Stimulated activated effector memory CD8-positive, alpha-beta T cell treated with anti-CD3 and anti-CD28 coated beads, Interleukin-12 subunit alpha, Interleukin-12 subunit beta, amount 100 ng/mL, for 72 hours (primary cell): ENCODE measurements at places on chromosomes 3 and 15.

- peak; percentile 83 for DNase-seq
Measured at GRCh38 chr3:4805662-4806061, 173.6 kb upstream of the BHLHE40 start.

DNA sequence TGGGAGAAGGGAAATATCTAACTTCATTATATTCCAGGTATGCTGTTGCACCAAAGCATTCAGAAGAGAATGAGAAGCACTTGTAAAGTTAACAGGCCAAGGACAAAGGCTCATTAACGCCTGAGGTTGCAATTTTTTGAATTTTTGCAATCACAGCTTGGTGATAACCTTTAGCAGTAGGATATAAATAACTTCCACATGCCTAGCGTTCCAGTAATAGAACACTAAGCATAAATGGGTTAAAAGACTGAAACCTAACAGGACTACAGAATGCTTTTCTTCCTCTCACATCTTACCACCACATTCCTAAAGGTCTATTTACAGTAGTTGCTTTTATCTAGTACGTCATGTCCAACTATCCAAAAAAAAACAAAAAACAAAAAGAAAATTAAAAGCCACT, 57.4 kb upstream of the IMPG2 start:
- DNase-seq = no peak

- DNase-seq = no peak
Measured at GRCh38 chr15:49707598-49707997, 86.8 kb downstream of the DTWD1 start.

DNA sequence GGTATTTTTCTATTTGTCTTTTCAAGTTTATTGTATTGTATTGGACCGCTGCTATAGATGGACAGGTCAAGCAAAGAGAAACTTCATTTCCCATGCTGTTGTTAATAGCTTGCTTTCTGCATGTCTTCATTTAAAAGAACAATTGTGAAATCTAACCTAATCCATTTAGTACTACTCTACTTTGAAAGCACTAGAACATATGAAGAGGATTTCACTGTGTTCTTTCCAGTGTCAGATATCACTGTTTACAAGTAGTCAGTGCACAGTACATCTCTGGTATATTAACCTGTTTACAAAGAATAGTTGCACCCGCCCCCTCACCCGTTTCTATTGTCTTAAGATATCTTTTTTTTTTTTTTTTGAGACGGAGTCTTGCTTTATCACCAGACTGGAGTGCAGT, 21.8 kb upstream of the EDEM1 start:
- DNase-seq = no peak

GRCh38 chr3:196688349-196688748, 23.7 kb downstream of the CEP19 start:
- DNase-seq = no peak

GRCh38 chr3:133838296-133838789, 32.7 kb downstream of the SRPRB start:
- DNase-seq = no peak

DNA sequence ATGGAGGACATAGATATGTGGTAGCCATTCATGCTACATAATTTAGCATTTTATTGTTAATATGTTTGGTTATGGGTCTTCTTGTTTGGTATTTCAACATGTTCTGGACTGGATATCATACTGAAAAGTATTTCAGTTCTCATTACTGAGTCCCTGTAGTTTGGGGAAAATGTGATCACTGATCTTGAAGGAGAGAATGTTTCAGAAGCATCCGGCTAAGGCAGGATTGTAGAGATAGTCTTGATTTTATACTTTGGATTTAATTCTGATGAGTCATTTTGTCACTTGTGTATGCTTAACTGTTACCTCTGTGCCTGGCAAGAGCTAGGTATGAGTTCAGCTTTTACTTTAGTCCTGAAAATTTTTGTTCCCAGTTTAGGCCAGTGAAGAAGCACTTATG, 7.1 kb downstream of the CHD2 start:
- no peak for DNase-seq

GRCh38 chr3:171755015-171755589, 55.2 kb downstream of the PLD1 start:
- no peak for DNase-seq

- no peak for DNase-seq
Measured at GRCh38 chr3:188975600-188976314, 196.0 kb upstream of the TPRG1 start.

DNA sequence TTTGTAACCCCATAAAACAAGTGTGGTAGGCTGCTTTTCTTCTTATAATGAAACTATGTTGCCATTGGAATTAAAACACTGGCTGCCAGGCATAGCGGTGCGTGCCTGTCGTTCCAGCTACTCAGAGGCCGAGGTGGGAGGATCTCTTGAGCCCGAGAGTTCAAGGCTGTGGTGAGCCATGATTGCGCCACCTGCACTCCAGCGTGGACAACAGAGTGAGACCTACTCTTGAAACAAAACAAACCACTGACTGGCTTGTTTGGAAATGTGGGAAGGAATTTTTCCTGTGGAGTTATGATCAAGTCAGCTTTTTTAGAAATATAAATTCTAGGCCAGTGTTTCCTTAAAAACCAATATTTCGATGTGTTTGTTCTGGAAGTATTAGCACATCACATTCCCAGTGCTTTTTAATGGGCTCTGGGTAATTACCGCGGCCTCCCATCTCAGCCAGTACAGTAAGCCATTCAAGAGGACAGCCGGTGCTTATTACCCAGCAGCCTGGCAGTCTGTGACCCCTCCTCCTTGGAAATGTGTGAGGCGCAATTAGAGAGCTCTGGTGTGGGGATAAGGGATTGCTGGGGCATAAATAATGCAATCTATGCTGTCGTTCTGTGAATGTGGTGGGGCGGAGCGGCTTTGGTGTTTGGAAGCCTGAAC, 58.3 kb upstream of the TRAK1 start:
- no peak for DNase-seq

GRCh38 chr3:73622091-73622805, 2.5 kb downstream of the PDZRN3 start:
- no peak for DNase-seq

DNA sequence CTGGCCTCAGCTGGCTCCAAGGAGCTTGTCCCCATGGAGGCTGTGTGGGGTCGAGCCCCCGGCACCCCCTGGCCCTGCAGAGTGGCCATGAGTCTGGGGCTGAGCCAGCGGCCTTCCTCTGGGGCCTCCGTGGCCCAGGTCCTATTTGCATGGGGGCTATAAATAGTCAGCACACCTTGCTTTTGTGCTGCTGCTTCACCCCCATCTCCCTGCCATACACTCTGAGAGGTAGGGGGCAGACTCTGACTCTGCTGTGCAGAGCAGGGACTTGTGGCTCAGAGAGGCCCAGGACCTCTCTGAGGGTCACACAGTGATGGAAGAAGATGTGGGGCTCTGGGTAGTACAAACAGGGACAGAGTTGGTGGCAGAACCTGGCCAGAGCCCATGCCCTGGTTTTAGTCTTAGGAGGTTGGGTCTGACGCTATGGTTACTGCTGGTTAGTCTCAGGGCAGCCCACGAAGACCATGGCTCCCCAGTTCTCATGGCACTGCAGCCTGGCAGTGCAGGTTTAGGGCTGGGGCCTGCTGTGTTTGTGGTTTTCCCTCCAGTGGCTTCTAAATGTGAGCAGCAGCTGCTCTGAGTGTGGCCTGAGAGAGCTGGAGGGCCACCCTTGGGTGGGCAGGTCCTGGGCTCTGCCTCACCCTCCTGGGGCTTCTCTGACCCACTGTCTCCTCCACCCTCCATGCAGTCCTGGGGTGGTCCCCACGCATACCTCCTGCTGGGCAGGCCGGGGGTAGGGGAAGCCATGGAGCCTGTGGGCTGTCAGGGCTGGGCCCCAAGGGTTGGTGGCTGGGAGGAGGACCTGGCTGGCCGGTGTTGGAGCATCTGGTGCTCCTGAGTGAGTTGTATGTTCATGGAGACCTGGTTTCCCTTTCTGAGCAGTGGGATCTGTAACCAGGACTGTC, 13.6 kb downstream of the PRKCD start:
- DNase-seq = no peak

DNA sequence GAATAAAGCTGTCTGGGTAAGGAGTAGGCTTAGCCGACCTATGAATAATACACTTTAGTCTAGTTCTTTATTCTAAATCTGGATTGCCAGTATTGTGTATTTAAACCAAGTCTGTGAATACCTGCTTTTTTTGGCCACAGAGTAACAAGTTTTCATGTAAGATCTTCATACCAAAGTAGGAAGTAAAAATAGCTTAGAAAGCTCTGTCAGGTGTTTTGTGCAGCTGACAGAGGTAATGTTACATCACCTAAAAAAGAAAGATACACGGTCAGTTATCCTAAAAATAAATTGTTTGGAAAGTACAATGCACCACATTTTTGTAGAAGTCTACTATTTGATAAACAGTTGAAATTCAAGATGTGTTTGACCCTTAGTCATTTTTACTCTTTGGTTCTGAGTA, 16.5 kb downstream of the CALML4 start:
- DNase-seq = no peak

GRCh38 chr3:34258271-34258998, 460.0 kb downstream of the PDCD6IP start:
- DNase-seq = no peak

GRCh38 chr3:69764121-69764741, 25.0 kb downstream of the MITF start:
- DNase-seq = no peak

DNA sequence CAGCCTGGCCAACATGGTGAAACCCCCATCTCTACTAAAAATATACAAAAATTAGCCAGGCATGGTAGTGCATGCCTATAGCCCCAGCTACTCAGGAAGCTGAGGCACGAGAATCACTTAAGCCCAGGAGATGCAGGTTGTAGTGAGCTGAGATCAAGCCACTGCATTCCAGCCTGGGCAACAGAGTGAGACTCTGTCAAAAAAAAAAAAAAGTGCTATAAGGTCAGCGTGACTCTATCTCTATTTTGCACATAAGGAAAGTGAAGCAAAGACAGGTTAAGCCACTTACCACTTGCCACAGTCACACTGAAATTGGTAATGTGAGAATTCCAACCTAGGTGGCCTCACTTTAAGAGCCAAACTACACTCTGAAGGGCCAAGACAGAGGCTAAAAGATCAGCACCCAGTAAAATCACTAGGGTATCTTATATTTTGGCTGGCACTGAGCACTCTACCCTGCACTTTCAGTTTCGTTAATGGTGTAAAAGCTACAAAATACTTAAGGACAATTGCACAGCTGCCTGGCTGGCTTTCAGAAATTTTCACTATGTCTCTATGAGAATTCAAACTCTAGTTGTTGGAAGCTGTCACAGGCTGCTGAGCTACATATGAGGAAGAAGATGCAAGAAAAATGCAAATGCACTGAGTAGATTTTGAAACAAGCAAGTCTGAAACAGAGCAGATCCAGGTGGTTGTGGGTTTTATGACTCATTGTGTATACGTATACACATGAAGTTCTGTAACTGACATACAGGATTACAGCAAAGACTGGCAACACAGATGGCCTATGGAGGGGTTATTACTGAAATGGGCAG, 32.7 kb downstream of the TRANK1 start:
- peak; percentile 72 for DNase-seq

DNA sequence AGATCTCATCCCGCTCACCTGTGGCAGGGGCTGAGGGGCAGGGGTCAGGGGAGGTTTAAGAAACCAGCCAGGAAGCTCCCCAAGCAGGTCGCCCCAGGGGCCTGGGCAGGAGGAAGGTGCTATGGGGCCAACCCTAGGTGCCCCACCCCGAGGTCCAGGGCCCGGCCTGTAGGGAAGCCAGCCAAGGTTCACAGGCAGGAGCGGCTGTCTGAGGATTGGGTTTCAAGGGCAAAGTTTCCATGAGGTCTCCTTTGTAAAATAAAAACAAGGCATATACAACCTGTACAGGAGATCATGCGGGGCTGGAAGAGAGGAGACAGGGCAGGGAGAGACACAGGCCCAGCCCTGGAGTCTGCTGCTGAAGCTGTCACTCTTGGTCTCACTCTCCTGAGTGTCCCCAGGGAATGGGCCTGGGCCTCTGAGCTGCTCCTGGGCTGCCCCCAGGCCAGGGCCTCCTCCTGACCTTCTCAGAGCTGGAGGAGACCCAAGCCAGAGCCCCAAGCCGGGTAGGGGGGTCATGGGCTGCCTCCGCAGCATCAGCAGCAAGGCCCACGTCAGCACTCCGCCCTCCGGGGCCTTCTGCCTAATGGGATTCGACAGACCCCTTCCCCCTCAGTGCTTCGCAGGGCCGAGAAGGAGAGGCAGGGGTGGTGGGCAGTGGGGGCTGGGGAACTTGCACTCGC, 5.5 kb downstream of the CPLX3 start:
- DNase-seq = no peak

DNA sequence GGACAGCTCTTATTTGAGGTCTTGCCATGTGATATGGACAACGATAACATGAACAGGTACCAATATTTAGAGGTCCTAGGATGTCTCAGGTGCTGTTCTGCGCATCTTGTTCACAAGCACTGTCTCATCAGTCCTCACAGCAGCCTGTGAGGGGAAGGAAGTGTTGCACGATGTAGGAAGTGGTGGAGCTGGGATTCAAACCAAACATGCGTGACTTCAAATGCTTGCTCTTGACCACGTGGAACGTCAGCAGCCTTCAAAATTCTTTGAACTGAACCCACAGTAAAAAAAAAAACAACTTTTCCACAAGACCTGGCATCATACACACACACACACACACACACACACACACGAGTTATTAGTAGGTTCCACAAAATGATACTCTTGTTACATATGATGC, 153.4 kb upstream of the SMAD3 start:
- no peak for DNase-seq

DNA sequence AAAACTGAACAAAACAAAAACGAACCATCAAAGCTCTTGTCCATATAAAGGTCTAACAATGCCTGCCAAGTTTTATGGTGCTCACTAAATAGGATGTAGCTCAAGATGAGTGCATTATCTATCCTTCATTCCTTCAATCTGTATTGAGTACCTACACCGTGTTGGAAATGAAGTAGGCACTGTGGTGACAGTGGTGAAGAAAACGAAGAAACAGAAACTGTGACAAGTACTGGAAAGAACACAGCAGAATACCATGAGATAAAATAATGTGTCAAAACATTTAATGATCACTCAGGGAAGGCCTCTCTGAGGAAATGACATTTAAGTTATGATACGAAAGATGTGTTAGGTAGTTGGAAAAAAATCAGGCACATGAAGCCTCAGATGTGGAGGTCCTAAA, 36.2 kb downstream of the CBLB start:
- no peak for DNase-seq

DNA sequence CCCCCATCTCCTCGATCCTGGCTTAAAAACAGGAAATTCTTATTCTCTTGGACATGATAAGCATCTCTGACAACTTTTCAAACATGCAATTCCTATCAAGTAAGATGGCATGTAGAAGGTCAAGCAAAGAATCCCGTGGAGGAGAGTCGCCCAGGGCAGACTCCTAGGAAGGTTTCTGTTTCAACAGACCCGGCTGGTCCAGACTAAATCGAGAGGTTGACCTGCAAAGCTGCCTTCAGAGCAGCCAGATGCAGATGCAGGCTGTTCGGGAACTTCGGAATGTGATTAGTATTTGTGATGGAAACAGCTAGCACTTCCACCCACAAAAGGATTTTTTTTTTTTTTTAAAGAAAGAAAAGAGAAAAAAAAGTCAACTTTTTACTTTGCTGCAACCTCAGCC, 216.8 kb downstream of the NR1D2 start:
- DNase-seq = no peak

DNA sequence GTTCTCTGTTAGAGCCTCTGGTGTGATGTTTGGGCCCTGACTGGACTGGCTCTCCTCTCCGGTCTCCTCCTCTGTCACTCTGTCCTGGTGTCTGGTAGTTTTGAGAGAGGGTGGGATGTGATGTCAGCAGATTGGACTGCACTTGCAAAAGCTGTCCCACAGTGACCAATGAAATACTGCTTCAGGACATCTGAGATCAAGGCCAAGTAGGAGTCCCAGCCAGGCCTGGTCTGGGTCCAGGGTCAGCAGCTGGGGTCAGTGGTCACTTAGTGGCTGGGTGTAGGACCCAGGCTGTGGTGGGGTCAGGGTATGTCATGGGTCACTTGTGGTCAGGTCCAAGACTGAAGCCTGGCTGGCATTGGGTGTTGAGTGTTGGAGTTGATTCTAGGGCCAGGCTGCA, 20.9 kb downstream of the ALDH1L1 start:
- peak; percentile 35 for DNase-seq
